Head of caudate nucleus (tissue), 42 donors: ENCODE measurements at places on chromosomes 6 and 20.

DNA sequence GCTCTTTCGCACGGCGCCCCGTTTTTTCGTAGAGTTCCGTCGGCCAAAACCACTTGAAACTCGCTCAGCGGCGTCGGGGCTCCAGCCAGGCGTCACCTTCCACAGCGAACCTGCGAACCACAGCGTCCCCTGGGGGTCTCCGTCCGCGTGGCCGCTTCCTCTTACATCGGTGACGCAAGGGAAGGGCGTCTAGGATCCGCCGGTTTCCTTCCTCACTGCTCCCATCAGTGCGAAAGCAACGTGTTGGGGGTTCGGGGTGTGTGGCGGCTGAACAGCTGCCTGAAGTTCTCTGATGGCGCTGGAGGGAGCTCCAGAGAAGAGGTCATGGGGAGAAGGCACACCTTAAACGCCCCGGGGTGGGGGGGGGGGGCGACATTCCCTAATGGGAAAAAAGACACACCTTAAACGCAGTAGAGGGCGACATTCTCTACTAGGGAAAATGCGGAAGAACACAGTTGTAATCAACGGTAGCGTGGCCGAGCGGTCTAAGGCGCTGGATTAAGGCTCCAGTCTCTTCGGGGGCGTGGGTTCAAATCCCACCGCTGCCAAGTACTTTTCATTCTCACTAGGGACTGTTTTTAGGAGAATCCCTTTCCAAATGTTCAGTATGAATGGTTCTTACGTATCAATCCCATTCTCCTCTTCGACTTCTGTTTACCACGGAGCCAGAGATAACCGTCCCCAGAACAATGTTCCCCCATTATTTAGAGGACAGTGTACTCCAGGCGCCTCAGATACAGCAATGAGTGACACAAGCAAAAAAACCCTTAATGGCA is 16.4 kb downstream of the ZNF311 start:
- DNase-seq, result no peak

DNA sequence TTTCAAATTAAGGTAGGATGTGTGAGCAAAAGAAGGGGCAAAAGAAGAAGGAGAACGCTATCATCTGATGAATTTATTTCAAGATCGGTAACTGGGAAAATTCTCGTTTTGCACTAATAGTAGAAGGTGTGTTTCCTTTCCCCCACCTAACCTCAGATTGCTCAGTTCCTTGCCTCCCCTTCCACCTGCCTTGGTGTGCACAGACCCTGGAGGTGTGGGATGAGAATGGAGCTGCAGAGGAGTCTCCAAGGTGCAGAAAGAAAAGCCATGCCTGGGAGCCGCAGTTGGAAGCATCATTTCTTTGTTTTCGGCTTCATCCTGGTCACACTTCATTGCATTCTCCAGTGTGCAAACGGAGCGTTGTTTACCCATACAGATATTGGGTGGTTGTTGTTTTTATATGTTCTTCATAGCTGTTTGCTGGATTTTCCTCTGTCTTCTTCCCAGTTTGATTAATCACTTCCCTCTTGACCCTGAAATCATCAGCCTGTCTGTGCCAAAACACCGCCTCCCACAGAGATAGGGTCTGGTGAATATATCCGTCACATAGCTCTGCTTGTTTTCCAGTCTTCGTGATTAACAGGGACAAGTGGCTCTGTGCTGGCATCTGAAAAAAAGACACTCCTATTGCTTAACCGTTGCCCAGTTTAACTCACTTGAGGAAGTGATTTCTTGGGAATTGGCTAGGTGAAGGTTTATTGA is 40.2 kb upstream of the NEDD9 start:
- no peak for DNase-seq

GRCh38 chr20:49821870-49822331 is 9.3 kb downstream of the SLC9A8 start:
- DNase-seq, result no peak

GRCh38 chr6:11702089-11702488 is 76.5 kb downstream of the ADTRP start:
- no peak for DNase-seq

DNA sequence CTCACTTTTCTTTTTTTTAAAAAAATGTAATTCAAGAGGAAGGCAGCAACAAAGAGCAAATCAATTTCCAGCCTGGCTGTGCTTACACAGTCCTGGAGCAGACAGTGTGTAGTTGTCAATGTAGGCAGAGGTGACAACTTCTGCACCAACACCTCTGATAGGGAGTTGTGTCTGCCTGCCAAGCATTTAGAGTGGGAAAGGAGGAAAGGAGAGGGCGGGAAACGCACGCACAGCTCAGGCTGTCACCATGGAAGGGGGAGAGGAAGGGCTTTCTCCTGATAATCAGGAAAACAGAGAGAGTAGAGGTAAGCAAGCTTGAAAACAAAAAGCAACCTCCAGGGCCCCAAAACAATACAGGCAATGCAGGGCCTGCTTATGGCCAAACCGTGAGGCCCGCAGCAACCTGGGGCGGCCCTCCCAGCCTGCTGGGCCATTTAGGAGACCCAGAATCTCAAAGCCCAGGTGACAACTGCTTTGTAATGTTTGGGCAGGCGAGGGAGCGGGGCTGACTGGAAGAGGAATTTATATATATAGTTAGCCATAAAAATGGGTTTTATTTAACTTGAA is 41.5 kb upstream of the GFOD1 start:
- DNase-seq, result no peak

DNA sequence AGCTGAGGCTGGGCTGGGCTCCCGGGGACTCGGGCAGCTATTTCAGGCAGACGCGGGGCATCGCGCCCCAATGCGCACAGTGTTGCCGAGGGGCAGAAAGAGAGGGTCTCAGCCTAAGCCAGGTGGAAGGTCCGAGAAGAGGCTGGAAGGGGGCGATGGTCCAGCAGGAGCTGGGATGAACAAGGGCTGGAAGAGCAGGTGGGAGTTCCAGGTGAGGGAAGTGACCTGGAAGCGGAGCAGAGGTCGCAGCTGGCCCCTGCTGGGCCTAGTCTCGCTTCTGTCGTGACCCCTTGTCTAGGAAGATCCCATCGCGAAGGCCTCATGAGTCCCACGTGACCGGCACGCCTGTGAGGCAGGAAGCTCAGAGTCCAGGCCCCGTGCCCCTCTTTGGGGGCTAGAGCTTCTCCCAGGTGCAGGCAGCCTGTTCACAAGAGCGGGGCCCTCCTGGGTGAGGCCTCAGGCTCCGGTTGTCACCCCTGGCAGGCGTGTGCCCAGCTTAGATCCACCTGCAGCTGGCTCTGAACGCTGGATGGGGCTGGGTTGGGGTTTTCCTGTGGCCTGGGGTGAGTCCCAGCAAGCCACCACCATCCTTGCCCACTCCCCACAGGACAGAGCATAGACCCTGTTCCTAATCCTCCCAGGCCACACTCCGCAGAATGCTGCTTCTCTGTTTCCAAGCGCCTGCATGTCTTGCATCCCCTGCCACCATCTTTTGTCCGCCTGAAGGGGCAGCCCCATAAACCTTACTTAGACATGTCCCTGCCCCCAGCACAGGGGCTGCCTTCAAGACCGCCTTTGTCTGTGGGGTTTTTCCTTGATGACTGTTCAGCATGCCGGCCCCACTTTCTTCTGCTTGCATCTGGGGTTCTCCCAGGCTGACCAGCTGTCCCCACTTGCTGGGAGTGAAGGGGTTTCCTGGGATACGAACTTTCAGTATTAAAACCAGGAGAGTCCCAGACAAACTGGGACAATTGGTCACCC is 15.1 kb downstream of the SLC22A3 start:
- no peak for DNase-seq

DNA sequence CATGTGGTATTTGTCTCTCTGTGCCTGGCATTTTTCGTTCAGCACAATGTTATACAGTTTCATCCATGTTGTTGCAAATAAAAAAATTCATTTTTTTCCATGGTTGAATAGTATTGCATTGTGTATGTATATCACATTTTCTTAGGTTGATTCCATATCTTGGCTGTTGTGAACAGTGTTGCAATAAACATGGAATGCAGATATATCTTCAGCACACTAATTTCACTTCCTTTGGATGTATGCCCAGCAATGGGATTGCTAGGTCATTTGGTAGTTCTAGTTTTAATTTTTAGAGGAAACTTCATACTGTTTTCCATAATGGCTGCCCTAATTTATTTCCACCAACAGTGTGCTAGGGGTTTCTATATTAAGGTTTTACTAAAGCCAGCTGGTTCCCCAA is 52.6 kb downstream of the GFRAL start:
- no peak for DNase-seq

DNA sequence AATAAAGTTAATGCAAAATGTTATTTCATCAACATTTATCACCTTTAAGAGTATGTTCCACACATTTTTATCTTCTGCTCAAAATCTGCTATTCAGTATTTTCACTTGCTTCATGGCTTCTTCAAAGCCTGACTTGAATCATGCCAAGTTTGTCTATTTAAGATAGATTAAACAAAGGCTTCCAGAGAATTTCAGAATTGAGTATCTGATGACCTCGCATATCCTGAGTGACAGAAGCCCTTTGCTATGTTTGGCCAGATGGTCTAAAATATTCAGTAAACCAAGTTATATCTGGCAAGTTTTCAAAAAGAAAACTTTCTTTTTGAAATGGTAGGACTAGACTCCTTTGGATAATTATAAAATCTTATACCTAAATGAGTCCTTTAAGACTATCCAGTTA is 348.9 kb upstream of the KCNQ5 start:
- no peak for DNase-seq

- DNase-seq, result no peak
Measured at GRCh38 chr20:38284893-38285444, 19.0 kb upstream of the BPI start.

GRCh38 chr20:62143957-62144825 is 622 bp downstream of the SS18L1 start:
- peak; percentile 70 for DNase-seq

DNA sequence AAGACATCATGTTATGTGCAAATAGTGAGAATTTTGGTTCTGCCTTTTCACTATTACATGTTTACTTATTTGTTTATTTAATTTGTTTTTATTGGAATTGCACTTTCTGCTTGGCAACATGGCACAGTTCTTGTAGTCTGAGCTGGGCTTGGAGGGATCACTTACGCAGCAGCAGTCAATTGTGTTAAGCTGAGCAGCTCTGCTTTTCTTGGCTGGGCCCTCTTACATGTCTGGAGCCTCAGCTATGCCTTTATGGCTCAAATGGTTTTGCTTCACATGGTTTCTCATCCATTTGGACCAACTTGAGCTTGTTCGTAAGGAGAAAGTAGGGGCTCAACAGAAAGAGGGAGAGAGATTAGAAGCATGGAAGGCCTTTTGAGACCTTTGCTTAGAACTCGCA is 327.5 kb upstream of the EPHA7 start:
- no peak for DNase-seq

GRCh38 chr20:48278961-48279481 is 493.7 kb upstream of the SULF2 start:
- DNase-seq, result no peak

GRCh38 chr6:30763155-30763617 is 18.8 kb upstream of the IER3 start:
- no peak for DNase-seq

DNA sequence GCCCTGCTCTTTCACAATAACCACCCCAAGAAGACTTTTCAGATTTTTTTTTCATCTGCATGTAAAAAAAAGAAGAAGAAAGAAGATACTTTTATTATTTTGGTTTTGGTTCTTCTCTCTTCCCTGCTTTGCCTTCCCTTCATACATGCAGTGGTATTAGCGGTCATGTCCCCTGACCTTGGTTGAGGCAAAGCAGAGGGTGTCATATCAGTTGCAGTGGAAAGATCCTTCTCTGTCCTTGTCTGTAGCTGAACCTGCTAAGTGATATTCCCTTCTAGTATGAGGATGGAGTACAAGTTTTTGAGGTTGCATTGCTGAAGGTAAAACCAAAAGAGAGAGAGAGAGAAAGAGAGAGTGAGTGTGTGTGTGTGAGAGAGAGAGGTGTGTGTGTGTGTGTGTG is 345.7 kb downstream of the UTRN start:
- DNase-seq, result no peak

DNA sequence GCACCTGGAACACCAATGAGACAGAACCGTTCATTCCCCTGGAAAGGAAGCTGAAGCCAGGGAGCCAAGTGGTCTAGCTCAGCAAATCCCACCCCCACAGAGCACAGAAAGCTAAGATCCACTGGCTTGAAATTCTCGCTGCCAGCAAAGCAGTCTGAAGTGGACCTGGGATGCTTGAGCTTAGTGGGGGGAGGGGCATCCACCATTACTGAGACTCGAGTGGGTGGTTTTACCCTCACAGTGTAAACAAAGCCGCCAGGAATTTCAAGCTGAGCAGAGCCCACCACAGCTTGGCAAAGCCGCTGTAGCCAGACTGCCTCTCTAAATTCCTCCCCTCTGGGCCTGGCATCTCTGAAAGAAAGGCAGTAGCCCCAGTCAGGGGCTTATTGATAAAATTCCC is 53.1 kb downstream of the KIF16B start:
- DNase-seq, result no peak

DNA sequence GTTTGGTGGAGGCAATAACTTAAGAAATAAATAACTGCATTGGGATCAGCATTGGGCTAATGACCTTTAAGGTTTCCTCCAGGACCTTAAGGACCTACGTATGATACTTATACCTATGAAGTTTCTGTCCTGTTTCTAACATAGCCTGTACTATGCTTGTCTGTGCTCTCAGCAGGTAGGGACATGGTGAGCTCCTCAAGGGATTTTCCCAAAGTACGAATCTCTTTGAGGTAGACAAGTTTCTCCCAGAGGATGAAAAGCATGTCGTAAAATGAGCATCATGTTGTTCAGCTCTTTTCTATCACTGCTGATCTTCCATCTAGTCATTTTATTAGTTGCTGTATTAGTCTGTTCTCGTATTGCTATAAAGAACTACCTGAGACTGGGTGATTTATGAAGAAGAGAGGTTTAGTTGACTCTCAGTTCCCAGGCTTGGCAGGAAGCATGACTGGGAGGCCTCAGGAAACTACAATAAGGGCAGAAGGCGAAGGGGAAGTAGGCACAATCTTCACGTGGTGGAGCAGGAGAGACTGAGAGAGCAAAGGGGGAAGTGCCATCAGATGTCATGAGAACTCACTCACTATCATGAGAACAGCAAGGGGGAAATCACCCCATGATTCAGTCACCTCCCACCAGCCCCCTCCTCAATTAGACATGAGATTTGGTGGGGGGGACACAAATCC is 77.8 kb upstream of the TGM3 start:
- no peak for DNase-seq

DNA sequence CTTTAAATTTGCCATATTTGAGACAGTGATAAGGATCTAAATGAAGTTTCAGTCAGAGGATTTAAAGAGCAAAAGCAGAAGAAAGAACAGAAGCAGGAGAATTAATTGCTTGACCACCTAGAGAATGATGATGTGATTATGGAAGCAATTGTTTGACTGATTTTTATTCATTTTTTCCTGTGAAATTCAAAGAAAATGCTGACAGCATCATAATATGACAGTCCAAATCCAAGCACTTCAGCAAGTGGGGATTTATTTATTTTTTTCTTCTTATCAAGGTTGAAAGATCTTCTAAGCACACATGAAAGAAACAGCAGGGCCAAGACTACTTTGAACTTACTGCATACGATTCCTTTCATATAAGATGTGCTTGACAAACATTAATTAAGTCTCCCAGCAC is 125.2 kb downstream of the BMP2 start:
- DNase-seq, result no peak
